T-helper 22 cell (primary cell): ENCODE measurements at places on chromosomes 5 and 9.

DNA sequence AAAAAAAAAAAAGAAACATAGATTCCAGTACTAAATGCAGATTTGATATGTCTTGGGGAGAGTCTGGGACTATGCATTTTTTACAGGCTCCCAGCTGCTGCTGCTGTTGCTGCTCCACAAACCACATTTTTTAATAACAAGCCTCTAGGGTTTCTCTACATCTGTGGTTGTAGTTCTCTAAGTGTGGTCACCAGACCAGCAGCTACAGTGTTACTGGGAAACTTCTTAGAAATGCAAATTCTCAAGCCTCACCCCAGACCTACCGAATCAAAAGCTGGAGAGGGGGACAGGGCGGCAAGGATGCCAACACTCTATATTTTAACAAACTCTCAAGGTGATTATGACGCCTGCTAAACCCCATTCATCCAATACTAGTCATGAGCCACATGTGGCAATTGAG lies 293.4 kb upstream of the PTGER4 start:
- DNase-seq: no peak

DNA sequence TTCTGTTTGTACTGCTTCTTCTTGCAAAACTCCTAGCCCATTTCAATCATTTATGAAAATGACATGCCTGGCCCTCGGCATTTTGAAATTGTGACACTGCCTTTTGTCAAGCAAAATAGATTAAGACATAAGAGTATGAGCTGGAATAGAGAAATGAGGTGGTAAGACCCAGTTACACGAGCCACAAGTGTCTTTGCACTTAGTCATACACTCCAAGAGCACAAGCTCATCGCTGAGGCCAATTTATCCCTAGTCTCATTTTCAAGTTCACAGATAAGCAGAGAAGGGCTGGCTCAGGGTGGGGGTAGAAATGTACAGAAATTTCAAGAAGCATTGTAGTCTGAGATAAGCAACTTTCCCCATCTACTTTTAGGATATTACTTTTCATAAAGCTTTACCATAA lies 40.6 kb upstream of the MAP1B start:
- no peak for DNase-seq

DNA sequence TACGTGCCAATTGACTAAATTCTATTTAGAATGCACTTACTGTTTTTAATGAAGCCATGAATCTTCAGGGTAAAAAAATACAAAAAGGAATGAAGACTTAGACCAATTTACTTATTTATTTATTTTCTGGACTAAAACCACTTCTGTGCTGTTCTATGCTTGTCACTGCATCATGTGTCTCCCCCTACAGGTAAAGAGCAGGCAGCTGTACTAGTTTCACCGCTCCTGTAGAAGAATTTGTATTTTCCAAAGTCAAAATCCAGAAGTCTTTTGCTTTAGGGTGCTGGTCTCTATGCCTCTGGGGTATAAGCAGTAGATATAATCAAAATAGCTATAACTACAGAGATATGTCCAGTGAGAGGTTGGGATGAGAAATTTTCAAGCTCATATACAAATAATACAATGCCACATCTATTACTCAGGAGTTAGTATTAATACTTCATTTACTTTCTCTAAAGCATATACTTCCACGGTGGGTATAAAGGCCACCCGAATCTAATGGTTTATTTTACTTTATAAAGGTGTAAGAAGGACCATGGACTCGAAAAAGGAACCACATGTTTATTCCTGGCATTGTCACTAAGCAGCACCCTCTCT lies 591.5 kb downstream of the RAB3C start:
- peak; percentile 8 for DNase-seq

DNA sequence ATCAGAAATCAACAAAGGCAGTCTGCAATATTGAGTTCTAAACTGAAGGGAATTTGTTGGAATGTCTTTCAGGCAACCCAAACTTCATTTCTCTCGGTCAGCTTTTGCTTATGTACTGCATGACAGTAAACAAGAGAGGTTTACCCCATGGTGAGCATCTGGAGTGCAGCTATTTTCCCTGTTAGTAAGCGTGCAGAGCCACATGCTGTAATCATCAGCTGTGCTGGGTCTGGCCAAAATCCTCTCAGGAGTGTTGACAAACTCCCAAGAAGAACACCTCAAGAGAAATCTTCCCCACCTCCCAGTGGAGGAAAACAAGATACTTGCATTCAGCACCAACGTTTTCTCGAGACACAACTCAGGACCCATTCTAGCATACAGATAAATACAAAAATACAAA lies 83.6 kb upstream of the ADAMTSL1 start:
- no peak for DNase-seq

DNA sequence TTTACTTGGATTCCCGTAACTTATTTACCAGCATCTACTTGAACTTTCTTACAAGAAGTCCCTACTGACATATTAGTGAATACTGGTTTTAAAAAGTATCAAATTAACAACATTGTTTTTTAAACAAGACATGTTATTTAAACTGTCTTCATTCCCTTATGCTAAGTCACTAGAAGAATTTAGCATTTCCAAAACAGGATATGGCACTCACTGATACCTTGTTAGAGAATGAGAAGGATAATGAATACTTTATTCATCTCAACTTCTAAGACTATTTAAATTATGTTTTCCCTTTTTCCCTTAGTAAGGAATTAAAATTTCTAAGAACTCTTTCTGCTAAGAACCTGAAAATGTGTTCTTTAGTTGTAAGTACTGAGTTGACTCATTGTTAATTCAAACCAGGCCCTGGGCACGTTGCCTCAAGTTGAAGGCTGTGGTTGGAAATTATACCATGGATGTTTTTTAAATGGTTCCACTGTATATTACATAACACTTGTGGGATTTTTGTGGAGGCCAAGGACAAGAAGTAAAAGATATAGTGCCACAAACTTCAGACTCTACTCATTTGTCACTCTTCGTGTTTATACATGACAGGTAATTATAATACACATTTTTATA lies 219.0 kb upstream of the EDIL3 start:
- no peak for DNase-seq

DNA sequence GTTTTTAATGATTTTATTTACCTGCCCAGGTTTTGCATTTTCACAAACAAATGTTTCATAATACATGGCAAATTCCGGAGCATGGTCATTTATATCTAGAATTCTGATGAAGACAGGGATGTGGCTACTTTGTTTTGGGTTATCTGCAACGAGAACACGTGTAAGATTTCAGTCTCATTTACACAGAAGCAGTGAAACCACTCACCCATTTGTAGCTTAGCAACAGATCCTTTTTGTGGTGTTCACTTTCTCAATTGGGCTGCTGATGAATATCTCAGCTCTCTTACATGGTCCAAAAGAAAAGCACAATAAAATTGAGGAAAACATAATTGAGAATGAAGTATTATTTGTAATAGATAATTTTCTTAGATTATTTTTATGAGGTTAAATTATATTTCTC lies 148.6 kb downstream of the CDH9 start:
- DNase-seq: no peak
